ENCODE measurements at places on chromosomes 3 and 15. TPM values are rescaled to one million over a fixed set of nuclear protein-coding genes. Genes with fewer than 3 reads are reported as not detected.
A peak's percentile ranks its signal among the peaks of the same experiment; 100 is the strongest.

The ZFYVE19 gene
- 36.6 TPM for polyA plus RNA-seq

- DNase-seq, result no peak
These were observed 127.5 kb downstream of the PLD1 start for GRCh38 chr3:171682743-171683142.

GRCh38 chr3:139328356-139328755, 15.5 kb upstream of the MRPS22 start:
- DNase-seq, result no peak

- DNase-seq, result no peak
These were observed 3.1 kb downstream of the SERF2 start for GRCh38 chr15:43795197-43795596.

DNA sequence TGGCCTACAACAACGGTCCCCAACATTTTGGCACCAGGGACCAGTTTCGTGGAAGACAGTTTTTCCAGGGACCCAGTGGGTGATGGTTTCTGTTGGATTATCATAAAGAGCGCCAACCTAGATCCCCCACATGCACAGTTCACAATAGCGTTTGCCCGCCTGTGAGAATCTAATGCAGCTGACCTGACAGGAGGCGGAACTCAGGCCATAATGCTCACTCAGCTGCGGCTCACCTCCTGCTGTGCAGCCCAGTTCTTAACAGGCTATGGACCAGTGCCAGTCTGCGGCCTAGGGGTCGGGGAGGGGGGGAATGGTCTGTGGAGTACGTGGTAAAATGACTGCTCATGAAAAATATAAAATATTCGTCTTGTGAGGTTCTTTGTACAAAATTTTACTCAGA, 518.5 kb upstream of the CADM2 start:
- no peak for DNase-seq

DNA sequence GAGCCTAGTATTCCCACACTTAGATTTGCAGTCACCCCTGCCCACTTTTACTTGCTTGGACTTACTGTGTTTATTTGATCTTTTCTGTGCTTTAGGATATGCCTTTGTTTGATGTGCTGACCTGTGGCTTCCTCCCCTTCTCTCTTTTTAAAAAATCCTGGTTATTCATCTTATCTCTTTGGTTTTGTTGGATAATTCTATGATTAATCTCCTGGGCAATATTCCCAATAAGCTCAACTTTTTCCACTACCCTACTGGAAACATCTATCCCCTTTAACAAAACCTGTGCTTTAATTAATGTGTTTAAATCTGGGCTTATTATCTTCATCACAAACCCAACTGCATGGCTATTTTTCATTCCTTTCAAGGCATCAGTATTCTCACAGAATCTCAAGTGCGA, 476.0 kb upstream of the TGFBR2 start:
- no peak for DNase-seq

GRCh38 chr3:15795651-15796308, 2.0 kb downstream of the ANKRD28 start:
- DNase-seq, result peak; percentile 47

GRCh38 chr3:133992951-133993620, 36.6 kb downstream of the SLCO2A1 start:
- DNase-seq, result no peak

DNA sequence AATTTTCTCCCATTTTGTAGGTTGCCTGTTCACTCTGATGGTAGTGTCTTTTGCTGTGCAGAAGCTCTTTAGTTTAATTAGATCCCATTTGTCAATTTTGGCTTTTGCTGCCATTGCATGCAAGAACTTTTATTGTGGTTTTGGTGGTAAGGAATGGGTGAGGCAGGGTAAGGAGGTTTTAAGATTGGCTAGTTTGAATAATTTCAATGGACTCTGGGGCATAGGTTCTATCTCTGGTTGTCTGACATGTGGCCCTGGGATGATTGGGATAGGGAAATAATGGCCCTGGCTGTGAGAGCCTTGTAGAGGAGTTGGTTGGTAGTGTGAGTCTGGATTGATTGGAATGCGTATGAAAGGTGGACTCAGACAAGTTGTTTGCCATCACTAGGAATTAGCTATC, 38.0 kb downstream of the SEC22A start:
- no peak for DNase-seq

The MED12L gene
- 0.01 TPM for polyA plus RNA-seq

GRCh38 chr3:25555695-25556437, 108.8 kb downstream of the TOP2B start:
- no peak for DNase-seq

The COMMD2 gene
- 33.9 TPM for polyA plus RNA-seq

The PRC1 gene
- 169 TPM for polyA plus RNA-seq

DNA sequence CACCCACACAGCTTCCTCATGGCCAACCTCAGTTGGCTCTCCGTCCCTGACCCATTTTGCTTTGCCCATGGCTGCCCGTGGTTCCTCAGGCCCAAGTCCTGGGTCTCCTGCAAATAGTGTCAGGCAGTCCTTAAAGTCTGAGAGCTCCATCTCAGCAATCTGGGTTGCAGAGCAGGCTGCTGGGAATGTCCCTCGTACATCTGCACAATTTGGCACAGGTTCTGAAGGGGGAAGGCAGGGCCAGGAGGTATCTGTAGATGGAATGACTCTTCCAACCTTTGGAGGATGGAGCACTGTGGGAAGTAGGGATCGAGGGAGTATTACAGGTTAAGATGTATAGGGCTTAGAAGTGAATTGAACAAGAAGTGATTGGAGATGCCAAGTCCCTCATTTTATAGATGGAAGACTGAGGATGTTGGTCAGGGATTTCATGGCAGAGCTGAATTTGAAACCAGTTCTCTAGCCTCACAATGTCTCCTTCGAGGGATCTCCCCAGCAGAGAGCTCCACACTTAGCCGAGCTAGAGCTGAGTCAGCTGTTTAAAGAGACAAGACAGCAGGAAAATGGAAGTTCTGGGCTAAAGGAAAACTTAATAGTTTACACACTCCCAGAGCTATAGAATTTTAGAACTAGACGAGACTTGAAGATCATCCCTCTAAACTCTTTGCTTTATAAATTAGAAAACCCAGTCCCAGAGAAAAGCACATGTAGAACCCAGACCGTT, 9.2 kb downstream of the CKMT1A start:
- no peak for DNase-seq

GRCh38 chr15:90560229-90560776, 30.6 kb downstream of the CRTC3 start:
- peak; percentile 57 for DNase-seq

The CFAP92 gene
- polyA plus RNA-seq, result 0.29 TPM

GRCh38 chr3:27090275-27091041, 278.7 kb downstream of the NEK10 start:
- DNase-seq, result no peak

The DCUN1D1 gene
- polyA plus RNA-seq, result 10.9 TPM

DNA sequence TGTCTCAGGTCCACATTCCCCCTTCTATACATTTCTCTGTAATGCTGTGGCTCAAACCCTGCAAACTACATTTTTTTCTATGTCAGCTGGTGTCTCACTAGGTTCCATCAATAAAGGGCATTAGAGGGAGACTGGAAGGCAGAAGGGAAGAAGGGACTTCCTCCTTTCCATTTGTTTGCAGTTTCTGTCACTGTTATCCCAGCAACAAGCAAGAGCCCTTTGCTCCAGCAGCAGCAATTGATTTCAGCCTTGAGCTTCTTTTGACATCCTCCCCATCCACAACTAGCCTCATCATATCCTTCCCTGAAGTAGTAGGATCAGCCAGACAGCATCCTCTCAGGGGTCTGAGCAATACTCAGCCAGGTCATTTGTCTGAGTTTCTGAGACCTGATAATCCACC, 5.3 kb upstream of the NCK1 start:
- DNase-seq, result no peak

All from mammary epithelial cell (primary cell).